HCT116 (cell line): ENCODE measurements at places on chromosomes 7 and 10. TPM values are rescaled to one million over a fixed set of nuclear protein-coding genes. Genes with fewer than 3 reads are reported as not detected.

Gene MYL10
- total RNA-seq, result not detected

Gene ATP5MK
- total RNA-seq, result 556 TPM

Gene HOGA1
- total RNA-seq, result 1.6 TPM

Gene TCF7L2
- 164 TPM for total RNA-seq

Gene DDX56
- total RNA-seq, result 119 TPM

Gene PIK3AP1
- total RNA-seq, result 7.1 TPM

Gene ANXA8
- 0.25 TPM for total RNA-seq

Gene GNAT3
- total RNA-seq, result not detected

DNA sequence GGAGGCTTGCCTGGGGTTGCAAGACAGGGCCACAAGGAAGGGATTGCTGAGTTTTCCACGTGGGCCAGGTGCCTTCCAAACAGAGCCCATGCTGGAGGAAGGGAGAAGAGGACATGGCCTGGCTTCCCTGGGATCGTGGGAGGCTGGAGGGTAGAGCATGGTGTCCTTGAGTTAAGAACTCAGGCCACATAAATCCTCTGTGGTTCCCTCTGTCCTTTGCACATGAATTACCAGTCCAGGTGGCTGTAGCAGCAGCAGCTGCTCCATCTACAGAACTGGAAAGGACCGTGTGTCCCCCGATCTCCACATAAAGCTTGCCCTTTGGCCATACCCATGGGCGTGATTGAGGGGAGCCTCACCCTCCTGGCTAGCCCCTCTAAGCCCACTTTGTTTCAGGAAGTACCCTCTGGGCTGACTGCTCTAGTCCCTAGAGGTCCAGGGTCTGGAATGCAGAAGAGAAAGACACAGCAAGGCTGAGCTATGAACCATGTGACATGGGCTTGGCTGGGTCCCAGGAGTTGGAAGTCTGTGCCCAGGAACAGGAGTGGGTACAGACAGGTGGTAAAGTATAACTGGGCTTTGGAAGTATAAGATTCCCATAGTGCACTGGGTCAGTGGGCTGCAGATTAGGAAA lies 84.9 kb downstream of the C10orf105 start:
- DNase-seq, result no peak

DNA sequence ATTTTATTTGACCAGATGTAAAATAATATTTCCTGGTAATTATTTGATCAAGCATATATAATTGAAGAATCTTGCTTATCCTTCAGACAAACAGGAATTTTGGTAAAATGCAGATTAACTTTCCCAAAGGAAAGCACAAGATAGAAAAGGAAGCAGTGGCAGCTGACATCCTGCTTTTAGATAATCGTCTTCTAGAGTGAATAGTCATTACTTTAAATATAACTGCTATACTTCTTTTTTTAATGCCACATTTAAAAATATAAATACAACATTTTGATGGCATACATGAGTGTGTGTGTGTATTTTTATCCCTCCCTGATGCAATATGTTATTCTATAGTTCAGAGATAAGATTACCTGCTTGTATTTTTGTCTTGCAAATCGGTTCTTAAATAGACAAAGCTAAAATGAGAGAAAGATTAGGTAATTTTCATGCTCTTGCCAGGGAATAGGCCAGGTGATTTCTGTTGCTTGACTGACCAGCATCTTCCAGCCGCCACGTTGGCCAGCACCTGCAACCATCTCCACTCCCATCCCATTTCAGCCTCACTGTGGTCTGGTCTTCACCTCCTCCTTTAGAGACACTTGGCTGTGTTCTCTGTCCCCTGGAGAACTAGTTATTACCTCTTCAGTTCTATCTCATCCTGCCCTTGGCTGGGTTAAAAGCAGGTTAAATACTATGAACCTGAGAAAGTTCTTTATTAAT lies 58.1 kb downstream of the MDFIC start:
- DNase-seq, result no peak

DNA sequence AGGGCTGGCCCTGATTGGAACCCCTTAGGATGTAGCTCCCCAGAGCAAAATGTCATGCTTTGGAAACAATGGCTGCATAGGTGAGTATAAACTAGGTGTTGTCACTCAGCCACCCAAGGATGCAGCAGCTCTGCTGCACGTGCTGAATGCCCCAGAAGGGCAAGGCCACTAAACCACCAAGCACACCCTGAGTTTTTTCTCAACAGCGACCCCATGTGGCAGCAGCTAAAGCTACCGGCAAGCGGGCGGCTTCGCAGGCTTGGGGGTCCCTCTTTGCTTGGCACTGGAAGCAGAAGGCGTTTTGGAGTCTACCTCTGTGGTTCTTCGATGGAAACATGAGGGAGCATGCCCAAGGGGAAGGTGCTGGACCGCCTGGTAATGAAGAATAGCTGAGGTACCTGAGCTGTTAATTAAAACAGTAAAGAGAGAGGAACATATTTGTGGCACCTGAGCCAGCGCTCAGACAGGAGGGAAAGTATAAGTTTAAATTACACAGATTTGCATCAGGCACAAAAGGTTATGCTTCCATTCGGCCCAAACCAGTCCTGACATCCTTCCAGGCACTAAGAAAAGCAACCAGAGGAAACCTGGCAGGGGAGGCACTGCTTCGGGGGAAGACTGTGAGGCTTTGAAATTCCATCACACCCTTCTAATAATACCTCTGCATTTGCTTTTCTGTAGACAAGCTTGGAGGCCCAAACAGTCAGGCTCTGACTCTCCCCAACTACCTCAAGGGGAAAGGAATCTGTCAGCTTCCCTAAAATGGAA lies 152.1 kb downstream of the GFRA1 start:
- no peak for DNase-seq

DNA sequence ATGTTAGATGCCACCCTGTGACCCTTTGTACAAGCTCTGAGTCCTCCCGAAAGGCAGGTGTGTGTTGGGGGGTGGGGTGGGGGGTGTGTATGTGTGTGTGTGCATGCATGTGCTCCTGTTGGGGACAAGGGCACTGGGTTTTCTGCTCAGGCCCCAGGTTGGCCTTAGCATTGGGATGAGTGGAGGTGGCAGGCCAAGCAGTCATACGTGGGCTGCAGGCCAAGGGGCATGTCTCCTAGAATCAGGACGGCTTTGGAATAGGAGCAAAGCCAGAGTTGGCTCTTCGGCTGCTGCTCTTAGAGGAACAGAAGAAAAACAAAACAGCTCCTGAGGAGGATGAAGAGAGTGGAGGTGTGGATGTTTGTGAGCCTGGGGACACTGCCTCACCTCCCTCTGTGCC lies 26.0 kb downstream of the HSPA12A start:
- DNase-seq, result no peak

- DNase-seq, result no peak
Measured at GRCh38 chr10:7274293-7274692, 136.5 kb downstream of the SFMBT2 start.

DNA sequence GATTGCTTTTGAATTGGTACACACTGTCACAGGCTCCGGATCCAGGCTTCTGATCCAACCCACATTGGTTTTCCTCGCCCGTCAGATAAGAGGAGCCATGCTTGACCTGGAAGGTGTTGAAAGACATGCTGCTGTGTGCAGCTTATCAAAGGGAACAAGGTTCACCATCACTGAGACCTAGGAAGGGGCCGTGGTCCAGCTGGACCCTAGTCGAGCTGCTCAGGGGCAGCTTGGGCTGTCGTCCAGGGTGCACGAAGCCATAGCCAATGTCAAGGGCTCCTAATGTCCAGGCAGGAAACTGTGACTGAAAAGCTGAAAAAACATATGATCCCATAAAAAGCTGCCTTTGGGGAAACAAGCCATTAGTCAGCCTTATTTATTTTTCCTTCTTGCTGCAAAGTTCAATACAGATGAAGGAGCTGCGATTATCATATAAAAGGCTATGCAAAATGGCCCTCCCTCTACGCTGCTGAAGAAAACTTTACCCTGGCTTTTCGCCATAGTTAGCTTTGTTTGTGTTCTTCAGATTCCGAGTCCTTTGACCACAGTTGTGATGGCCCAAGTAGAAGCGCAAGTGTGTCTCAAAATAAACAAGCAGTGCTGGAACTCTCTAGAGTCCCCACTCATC lies 118.0 kb downstream of the CREB5 start:
- no peak for DNase-seq

DNA sequence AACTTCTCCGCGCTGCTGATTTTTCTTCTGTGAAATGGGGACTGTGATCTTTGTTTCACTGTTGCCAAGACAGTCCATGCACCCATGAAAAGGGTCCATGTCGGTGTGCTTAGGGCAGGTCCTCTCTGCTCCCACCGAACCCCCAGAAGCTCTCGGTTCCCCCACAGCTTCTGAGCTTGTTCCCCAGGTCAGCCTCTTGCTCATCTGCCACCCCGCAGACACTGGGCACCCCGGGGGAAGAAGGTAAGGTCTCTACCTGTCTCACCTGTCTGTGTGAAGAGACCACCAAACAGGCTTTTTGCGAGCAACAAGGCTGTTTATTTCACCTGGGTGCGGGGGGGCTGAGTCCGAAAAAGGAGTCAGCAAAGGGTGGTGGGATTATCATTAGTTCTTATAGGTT lies 66.2 kb upstream of the NANOS1 start:
- no peak for DNase-seq

GRCh38 chr10:28620251-28620650 lies 57.1 kb upstream of the BAMBI start:
- no peak for DNase-seq

- no peak for DNase-seq
Measured at GRCh38 chr10:92241158-92241500, 49.7 kb downstream of the CPEB3 start.

DNA sequence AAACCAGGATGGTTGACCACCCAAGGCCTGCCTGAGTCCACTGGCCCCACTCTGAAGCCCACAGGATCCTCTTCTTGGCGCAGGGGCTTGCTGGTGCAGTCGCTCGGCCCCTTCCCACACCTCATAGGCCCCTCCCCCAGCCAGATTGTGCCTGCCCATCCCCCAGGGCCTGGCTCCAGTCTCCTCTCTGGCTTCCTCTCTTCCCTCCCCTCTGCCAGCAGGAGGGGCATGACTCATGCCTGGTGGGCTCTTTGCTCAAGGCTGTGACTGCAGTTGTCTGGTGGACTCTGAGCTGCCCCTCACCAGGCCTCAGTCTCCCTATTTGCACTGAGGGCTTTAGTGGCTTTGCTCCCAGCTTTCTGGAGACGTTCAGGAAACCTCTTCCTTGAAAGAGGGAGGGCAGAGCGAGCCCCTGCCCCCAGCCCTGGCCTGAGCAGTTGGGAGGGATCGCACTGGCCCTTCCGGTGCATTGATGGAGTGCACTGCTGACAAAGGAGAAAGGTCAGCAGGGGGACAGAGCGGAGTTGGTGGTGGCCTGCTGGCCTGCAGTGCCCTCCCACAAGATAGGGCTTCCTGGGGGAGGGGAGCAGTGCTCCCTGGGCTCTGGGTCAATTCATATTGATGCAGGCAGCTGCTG lies 60.7 kb downstream of the ZMIZ1 start:
- no peak for DNase-seq

DNA sequence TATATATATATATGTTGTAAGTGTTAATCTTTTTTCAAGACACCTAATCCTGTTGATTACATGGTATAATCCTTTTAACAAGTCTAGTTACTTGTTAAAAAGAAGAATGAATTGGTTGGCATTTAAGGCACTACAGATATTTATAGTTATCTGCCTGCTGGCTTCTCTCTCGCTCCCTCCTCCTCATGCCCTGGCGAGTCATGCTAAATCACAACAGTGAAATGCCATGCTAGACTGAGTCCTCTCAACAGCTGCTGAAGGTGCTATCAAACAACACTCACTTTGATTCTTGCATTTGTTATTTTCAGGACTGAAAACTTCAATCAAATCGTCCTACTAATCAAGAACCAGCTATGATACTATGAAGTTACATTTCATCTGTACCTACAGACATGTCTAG lies 15.4 kb downstream of the NRAP start:
- no peak for DNase-seq

DNA sequence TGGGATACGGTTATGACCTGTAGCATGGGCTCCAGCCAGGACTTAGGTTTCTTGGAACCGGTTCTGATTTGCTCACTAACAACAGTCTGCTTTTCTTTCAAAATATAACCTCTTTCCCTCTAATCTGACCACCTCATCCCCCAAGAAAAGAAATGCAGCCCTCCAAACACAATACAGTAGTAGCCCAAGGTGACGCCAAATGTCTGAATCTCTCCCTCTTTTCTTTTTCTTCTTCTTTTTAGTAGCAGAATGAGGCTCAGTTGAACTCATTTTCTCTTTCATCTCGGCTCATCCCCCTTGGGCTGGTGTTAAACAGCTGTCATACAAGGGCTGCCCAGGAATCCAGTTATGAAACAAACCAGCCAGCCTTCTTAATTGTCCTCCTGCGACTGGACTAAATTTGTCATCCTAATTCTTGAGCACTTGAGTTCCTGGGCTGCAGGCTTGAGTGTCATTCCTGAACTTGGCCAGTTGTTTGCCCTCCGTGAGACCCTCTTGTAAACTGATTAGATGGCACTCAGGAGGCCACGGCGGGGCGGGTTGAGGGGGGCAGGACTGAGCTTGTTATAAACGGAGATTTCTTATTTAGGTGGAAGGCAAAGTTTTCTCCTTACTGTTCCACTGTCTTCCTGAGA lies 94.8 kb downstream of the SORCS3 start:
- DNase-seq, result no peak

- no peak for DNase-seq
Measured at GRCh38 chr7:34365011-34365410, 293.0 kb upstream of the NPSR1 start.

GRCh38 chr7:78900806-78901205 lies 552.7 kb downstream of the MAGI2 start:
- DNase-seq, result no peak

DNA sequence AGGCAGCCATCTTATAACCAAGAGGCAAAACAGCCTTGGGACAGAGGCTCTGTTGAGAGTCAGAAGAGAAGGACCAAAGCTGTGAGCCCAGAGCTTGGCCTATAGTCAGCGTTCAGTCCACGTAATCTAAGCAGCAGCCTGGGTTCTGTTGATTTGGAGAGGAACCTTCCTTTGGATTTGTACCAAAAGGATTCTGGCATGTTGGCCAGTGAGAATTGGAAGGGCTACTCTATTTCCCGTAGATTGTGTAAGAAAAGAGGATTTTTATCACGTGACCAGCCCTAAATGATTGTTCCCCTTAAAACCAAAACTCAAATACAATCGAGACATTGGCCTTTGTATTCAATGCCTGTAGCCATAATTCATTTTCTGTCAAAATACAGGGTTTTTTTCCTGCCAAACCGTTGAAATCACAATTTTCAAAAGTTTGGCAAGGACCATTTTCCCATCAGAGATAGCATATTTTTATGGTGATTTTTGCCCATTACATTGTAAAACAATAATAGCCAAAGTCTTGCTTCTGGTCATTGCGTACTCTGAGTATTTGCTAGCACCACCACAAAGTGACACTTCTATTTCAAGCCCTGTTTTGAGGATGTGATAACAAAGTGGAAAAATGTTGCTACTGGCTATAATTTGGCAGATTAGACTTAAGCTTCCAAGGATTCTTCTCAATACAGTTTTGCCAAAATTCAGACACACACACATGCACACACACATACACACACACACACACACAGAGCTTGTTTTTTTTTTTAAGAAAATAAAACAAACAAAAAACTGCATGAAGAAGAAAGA lies 23.1 kb upstream of the BMPER start:
- no peak for DNase-seq

- DNase-seq, result no peak
Measured at GRCh38 chr7:131020759-131021261, 286.8 kb upstream of the KLF14 start.

- peak; percentile 55 for DNase-seq
Measured at GRCh38 chr10:114905450-114905849, 32.5 kb upstream of the TRUB1 start.
